ENCODE measurements at places on chromosomes 16 and 17.

- DNase-seq = no peak
These were observed 15.5 kb upstream of the CUEDC1 start for GRCh38 chr17:57970710-57971109.

- DNase-seq = no peak
These were observed 135.2 kb upstream of the HS3ST3A1 start for GRCh38 chr17:13736916-13737315.

DNA sequence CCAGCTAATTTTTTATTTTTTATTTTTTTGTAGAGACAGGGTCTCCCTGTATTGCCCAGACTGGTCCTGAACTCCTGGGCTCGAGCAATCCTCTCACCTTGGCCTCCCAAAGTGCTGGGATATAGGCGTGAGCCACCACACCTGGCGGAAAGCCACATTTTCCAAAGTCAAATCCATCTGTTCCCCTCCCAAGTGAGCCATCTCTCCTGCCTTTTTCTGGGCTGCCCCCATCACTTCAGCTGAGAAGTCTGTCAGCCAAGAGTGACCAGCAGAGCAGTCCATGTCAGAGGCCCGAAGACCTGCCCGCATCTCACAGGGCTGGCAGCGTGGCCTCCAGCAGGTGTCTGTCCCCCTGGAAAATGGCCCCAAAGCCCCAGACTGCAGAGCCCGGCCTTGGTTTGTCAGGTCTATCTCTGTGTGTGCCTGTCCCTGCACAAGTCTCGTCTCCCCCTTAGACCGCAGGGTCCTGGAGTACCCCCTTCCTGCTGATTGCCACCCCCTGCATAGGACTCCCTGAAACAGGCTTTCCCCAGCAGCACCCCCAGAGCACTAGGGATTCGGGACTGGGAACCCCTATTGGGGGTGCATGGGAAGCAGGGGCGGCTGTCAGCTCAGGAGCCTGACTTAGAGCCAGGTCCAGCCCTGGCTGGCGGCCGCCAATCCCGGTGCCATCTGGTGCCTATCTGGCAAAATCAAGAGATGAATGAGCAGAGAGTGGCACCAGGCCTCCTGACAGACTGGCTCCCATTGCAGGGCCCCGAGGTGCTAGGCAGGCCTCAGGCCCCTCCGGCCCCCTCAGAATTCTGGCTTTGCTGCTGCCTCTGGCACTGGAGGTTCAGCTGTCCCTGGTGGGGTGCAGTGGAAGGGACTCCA is 7.8 kb downstream of the TTYH2 start:
- DNase-seq = no peak

- no peak for DNase-seq
These were observed 177.7 kb downstream of the TMEM132E start for GRCh38 chr17:34757106-34757505.

- DNase-seq = no peak
These were observed 310.6 kb downstream of the MAP2K6 start for GRCh38 chr17:69725146-69725545.

DNA sequence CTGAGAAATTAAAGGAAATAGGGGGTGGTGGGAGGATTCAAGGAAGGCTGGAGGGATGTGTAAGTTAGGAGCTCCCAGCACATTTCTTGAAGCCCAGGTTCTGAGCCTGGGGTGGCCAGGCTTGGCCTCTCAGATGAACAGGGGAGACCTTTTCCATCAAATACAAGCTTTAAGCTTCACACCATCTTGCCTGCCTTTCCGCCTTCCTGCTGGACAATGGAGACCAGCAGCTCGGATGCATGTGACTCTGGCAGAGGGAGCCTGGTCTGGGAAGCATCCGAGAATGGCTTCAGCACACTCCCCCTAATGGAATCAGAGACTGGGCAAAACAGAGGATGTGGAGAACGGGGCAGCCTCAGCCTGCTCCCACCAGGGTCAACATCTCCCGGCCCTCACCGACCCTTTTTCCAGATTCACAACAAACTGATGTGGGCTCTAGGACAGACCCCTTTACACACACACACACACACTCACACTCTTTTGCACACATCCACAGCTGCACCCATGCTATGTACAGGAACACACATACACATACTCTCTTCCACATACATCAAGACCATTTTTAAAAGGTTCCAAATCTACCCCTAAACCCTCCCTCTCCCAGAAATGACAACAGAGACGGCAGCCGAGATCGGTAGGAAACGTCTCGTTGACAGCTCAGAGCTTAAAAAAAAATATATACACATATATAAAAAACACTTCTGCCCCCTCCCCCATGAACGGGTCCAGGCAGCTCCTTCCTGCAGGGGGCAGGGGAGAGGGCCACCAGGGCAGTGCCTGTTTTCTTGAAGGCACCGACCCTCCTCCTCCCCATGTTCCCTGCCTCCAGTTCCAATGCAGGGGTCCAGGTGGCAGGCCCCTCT is 6.5 kb upstream of the ATXN7L3 start:
- DNase-seq = peak; percentile 42

GRCh38 chr16:73186752-73187601 is 139.0 kb upstream of the ZFHX3 start:
- no peak for DNase-seq

- DNase-seq = no peak
These were observed 57.4 kb upstream of the MRTFB start for GRCh38 chr16:14013571-14014283.

- DNase-seq = peak; percentile 8
These were observed 6.3 kb downstream of the CCDC102A start for GRCh38 chr16:57530104-57530521.

DNA sequence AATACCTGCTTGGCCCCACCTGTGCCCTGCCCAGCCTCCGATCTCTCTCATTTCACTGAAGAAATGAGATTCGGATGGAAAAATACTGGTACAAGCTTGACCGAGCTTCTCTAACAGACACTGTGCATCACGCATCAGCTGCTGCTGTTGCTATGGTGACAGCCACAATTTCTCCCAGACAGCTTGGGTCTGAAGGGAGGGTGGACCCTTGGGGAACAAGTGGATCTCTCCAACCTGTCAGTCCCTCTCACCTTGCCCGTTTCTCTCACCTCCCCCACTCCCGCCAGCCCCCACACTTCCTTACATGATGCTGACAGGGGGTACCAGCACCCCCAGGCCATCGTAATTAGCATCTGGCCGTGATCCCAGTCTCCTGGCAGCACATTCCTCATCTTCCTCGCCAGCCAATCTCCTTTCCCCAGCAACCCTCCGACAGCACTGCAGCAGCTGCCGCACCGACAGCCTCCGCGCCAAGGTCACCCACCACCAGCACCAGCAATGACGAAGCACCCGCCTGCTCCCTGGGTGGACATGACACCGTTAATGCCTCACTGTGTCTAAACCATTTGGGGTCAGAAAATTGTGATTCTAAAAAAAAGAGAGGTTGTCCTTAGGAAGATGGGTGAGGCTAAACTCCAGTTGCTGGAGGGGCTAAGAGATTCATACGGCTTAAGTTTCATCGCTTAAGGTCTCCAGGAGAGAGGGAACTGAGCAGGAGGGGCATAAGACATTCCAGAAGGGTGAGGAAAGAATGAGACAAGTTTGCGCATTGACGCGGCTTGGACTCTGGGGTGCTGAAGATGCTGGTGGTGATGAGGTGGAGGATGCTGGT is 58.6 kb upstream of the TNRC6A start:
- DNase-seq = no peak

DNA sequence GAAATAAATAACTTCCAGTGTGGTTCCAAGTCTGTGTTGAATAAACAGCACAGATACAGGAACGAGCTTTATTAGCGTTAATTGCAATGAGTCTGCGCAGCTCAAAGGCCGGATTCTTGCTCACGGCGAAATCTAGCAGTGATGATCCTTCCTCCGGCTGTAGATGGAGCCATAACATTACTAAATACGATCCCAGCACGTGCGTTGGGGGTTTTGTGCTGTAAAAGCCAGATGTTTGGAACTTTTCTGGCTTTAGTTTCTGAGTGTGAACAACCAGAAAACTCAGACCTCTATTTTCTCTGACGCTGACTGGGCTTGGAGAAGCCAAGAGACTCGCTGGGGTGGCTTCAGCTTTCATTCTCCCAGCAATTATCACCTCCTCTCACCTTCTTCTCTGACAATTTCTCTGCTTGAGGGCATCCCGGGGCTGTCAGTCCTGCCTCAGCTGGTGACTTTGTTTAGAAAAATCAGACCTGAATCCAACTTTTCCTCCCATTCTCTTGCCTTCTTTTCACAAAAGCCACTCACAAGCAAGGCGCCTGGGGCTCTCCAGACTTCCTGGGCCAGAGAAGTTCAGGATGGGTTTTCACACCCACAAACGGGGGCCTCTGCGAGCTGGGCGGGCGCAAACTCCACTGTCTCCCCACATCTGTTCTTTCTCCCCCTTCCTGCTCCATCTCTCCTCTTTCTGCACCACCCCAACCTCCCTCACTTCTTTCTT is 47.1 kb upstream of the AKTIP start:
- peak; percentile 79 for DNase-seq

DNA sequence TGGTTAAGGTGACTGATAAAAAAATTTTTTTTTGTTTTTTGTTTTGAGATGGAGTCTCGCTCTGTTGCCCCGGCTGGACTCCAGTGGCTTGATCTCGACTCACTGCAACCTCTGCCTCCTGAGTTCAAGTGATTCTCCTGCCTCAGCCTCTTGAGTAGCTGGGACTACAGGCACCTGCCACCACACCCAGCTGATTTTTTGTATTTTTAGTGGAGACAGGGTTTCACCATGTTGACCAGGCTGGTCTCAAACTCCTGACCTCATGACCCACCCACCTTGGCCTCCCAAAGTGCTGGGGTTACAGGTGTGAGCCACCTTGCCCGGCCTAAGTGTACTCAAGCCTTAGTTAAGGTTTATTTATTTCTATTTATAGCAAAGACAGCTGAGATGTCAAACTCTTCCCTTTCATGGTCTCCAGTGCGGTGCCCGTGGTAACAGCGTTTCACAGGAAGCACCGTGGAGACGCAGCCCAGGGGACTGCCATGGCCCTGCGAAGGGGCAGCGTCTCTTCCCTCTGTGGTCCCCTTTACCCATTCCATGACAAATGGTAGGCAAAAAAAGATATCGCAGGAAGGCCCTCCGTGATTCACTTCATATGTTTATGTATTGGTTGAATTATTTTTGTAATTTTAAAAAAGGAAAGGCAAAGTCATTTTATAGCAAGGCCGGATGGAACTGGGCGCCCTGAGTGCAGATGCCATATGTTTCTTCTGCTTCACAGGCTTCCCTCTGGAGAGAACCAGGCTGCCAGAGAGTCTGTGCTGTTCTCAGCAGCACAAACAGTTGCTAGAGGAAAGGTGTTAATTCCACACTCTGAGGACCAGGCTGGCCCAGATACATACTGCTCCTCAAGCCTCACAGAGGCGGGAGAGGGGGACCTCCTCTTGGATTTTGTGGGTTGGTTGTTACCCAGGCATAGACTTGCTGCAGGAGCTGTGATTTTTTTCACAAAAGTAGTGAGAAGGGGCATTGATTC is 29.2 kb downstream of the DDX19A start:
- DNase-seq = no peak

GRCh38 chr16:73026754-73027684 is 20.9 kb downstream of the ZFHX3 start:
- DNase-seq = no peak

DNA sequence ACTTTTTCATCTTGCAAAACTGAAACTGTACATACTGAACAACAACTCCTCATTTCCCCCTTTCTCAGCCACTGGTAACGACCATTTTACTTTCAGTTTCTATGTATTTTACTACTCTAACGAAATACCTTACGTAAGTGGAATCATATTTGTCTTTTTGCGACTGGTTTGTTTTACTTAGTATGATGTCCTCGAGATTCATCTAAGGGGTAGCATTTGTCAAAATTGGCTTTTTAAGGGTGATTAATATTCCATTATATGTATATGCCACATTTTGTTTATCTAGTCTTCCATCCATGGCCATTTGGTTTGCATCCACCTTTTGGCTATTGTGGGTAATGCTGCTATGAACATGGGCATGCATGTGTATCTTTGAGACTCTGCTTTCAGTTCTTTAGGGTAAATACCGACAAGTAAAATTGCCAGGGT is 10.4 kb downstream of the KPNB1 start:
- DNase-seq = no peak

GRCh38 chr17:13268791-13269595 is 251.2 kb upstream of the ELAC2 start:
- DNase-seq = no peak

- peak; percentile 77 for DNase-seq
These were observed 1.5 kb downstream of the TNFRSF12A start for GRCh38 chr16:3021449-3022207.

GRCh38 chr16:1997494-1998359 is 8.0 kb downstream of the SYNGR3 start:
- DNase-seq = no peak

GRCh38 chr16:77469634-77470033 is 34.8 kb upstream of the ADAMTS18 start:
- no peak for DNase-seq

- no peak for DNase-seq
These were observed 56.3 kb downstream of the GAN start for GRCh38 chr16:81371106-81371505.

- no peak for DNase-seq
These were observed 10.1 kb downstream of the MPO start for GRCh38 chr17:58270476-58271215.

DNA sequence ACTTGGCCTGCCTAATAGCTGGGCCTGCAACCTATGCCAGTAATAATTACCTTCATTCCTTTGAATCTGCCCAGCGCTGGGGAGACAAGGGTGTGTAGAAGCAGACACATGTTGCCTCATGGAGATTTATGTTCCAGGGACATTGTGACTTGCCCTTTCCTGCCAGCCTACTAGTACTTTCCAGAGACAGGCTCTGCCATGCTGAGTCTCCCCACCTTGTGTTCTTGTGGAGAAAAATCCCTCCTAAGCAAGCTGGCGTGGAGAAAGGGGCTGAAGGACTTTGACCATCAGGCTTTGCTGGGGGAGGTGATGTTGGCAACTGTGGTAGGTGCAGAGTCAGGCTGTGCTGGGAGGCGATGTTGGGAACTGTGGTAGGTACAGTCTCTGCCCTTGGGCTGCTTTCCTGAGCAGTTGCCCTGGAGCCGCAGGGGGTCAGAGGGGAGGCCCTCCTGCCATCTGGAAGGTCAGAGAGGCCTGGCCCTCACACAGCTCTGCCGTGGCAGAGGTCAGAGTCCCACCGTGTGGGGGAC is 4.0 kb downstream of the KSR1 start:
- no peak for DNase-seq

DNA sequence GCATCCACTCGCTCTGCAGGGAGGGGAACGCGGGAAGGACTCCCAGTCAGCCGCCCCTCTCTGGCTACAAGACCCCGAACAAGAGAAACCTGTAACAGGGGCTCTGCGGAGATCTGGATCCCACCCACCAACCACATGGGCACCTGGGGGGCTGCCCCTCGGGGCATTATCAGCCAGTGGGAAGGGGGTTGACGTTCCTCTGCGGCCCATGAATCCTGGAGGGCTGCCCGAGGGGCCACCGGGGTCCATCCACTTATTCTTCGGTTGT is 1.8 kb upstream of the PCGF2 start:
- no peak for DNase-seq

Data from SK-MEL-5 (cell line).